HFFc6 (cell line): ENCODE measurements at places on chromosomes 13 and 19.
A peak's percentile ranks its signal among the peaks of the same experiment; 100 is the strongest.

GRCh38 chr19:17555929-17556813, 722 bp downstream of the COLGALT1 start:
- peak; percentile 14 for DNase-seq

DNA sequence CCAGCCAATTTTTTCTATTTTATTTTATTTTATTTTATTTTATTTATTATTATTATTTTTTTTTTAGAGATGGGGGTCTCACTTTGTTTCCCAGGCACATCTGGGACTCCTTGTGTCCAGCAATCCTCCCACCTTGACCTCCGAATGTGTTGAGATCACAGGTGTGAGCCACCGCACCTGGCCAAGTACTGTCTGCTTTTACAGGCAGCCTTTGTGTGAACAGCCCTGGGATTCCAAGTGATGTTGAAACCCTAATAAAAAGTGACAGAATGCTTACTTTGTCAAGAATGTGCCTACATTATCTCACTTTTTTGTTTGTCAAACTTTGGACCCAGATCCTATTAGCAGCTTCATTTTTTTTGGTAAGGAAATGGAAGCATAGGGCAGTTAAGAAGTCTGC, 220.1 kb upstream of the EDNRB start:
- no peak for DNase-seq

- DNase-seq: peak; percentile 91
Measured at GRCh38 chr19:4870025-4870700, 2.7 kb upstream of the PLIN3 start.

GRCh38 chr13:24006520-24007248, 109.4 kb upstream of the C1QTNF9B start:
- DNase-seq: no peak

DNA sequence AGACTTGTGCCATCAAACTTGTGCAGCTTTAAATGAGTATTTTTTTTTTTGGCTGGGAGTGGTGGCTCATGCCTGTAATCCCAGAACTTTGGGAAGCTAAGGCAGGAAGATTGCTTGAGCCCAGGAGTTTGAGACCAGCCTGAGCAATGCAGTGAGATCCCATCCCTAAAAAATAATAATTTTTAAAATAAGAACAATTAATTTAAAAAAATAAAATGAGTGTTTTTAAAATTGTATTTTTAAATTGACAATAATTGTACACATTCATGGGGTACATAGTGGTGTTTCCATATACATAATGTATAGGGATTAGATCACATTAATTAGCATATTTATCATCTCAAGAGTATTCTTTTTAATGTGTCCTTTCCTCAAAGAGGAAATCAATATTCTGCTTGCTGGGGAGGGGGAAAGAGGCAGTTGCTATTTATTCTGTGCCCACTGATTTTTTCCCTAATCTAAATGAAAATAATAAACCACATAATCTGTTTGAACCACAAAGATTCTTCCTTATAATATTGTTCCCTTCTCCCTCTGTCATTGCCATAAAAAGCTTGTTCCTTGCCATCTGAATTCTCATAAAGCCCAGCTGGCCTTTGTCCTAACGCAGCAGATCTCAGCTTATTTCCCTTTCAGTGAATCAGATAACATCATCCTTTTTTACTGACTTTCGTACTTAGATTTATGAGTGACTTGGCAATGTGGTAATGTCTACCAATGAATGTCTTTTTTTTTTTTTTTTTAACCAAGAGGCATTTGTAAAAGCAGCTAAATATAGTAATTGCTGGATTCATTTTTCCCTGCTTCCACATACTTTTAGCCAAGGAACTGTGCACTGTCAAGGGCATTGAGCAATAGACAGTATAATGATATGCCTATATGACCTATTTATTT, 81.8 kb upstream of the RUBCNL start:
- DNase-seq: peak; percentile 75
